ENCODE measurements at places on chromosomes 1 and 21.

DNA sequence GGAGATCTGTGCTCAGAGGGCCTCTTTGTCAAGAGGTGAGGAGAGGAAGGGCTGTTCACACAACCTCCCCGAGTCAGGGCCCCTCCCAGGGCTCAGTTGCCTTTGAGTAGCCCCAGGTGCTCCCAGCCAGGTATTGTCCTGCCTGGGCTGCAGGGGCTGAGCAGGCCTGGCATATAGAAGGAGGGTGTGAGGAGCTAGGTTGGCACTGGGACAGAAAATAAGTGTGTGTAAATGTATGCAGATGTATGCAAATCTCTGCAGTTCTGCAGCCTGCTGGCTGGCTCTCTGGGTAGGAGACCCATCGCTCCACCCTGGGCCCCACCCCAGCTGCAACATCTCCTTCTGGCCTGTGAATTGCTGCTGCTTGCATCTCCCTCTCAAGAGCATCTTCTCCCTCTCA is 52.4 kb downstream of the NAV1 start:
- DNase-seq: no peak

- DNase-seq: no peak
Observed at GRCh38 chr1:182235604-182235951, 156.0 kb downstream of the GLUL start.

GRCh38 chr21:36257657-36258056 is 62.3 kb upstream of the MORC3 start:
- DNase-seq: no peak

DNA sequence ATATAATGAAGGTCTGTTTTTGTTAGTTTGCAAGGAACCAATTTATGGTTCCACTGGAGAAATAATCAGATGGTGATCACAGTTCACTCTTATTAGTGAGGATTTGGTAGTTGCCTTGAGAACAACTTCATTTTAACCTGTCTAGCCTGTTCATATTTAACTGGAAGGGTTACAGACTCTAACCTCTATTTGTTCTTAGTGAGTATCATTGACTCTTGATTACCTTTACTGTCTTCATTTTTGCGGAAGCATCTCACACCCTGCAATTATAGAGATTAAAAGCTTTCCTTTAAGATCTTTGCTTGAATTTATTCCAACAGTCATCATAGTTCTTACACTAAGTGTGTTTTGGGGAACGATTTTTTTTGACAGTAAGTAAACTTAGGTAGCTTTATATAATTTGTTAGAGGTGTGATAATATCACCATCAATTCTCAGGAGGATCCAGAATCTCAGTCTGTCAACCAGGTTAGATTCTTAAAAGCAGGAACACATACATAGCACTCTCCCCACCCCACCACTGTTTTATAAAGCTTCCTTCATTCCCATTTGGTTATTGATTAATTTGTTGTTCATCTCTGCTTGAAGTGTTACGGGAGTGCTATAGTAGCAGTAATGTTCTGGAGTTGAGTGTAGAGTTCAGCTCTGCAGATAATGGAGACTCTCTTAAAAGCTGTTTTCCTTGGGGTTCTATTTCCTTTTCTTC is 30.1 kb downstream of the B3GALT2 start:
- DNase-seq: no peak

DNA sequence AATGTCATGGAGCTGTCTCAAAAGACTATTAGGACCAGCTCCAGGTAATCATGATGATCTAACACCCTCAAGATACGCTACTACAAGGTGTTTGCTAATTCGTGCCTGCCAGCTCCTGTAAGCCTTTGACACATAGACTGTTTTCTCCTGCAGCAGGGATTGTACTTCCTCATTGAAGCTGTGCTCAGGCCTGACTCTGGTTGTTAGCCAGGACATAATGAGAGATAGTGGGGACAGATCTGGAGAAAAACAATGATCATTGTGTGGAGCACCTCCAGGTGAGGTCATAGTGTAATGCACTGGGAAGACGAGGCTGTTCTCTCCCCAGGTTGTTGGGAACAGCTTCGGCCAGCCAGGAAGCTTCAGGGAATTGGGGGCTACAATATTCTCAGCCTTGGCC is 94.6 kb downstream of the SETD4 start:
- DNase-seq: no peak

DNA sequence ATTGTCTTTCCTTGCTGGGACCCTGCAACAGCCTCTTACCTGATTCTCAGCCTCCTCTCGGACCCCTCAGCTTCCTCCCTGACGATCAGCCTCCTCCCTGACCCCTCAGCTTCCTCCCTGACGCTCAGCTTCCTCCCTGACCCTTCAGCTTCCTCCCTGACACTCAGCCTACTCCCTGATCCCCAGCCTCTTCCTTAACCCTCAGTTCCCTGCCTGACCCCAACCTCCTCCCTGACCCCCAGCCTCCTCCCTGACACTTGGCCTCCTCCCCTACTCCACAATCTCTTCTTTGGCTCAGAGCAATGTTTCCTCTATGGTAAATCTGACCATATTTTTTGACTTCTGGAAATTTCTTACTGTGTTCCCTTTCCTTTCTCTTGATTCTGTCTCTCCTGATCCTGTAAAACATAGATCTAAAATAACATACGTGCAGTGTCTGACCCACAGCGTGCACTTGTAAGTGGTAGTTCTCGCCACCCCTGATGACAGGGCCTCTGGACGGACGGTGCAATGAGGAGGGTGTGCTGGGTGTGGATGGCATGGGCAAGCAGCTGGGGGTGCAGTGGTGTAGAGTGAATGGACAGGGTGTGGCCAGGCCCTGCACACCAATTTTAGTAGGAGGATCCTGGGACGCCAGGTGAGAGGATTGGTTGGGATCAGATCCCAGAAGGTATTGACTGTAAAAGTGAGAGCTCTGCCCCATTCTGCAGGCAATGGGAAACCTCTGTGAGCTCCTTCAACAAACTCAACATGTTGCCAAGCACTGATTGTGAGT is 264.1 kb downstream of the FOXD2 start:
- DNase-seq: no peak

DNA sequence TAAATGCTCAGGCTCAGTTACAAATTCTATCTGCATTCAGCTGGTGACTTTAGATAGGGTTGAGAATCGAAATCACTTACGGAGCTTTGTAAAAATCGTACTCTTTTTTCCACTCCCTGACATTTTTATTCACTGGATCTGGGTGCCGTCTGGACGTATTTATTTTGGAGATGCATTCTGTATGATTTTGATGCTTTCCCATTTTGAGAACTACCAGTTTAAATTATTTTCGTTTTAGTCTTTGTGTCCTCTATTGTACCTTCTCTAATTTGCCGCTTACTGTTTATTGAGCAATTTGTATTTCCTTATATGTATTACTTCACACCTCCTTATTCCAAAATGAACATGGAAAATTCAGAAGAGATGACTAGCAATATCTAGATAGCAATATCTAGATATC is 96.2 kb downstream of the FASLG start:
- DNase-seq: no peak

Data from mesothelial cell of epicardium (in vitro differentiated cells).